CD4-positive, alpha-beta T cell treated with Interleukin-6 at 100 ng/mL for 8 hours (primary cell): ENCODE measurements at places on chromosomes 6 and 20.

GRCh38 chr20:56715309-56715708 is 86.2 kb downstream of the TFAP2C start:
- no peak for DNase-seq

DNA sequence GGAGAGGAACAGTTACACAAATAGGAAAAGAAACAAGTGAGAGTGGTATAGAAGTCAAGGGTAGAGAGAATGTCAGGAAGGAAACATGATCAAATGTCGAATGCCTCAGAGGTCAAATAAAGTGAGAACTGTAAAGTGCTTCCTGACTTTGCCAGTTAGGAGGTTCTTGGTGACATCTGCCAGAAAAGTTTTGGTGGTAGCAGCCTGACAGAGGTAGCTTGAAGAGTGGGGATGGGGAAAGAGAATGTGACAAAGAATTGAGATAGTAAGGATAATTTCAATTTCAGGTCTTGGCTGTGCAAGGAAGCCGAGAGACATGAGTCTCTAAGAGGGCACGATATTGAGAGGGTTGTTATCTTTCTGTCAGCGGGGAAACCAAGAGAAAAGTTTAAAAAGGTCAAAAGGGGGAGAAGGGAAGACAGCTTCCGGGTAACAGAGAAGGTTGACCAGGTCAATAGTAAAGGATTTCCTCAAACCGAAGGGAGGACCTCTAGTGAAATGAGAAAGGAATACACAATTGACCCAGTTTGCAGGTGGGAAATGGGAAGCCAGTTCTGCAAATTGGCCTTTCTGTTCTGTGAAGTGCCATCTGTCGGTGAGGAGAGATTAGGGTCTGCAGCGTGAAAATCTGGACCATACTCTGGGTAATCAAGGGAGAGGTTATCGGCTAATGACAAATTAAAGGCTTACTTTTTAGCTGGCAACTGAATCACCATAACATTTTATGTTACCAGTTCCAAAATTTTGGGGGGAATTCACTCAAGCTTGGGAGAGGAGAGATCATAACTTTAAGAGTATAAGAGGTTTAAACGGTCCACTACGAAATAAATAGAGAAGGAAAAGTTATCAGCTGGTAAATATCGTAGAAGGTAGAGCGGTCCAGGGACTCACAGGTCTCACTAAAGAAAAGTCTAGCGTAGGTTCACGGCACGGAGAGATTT is 973 bp upstream of the BRD2 start:
- DNase-seq = peak; percentile 38

DNA sequence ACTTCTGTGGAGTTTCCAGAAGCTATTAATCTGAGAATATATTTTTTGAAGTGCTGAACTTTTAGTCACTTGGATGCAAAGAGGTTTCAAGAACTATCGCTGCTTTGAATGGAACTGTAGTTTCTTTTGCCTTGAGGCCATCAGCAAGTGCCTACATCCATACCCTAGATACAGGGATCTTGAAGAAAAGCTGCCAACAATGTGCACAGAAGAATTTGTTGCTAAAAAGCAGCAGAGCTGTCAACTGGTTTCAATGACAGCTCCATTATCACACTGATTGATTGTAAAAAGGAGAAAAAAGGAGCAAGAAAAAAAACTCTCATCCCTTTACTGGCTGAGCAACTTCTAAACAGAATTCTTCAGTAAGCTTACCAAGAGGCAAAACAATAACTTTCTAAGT is 251.0 kb upstream of the NRSN1 start:
- DNase-seq = no peak

DNA sequence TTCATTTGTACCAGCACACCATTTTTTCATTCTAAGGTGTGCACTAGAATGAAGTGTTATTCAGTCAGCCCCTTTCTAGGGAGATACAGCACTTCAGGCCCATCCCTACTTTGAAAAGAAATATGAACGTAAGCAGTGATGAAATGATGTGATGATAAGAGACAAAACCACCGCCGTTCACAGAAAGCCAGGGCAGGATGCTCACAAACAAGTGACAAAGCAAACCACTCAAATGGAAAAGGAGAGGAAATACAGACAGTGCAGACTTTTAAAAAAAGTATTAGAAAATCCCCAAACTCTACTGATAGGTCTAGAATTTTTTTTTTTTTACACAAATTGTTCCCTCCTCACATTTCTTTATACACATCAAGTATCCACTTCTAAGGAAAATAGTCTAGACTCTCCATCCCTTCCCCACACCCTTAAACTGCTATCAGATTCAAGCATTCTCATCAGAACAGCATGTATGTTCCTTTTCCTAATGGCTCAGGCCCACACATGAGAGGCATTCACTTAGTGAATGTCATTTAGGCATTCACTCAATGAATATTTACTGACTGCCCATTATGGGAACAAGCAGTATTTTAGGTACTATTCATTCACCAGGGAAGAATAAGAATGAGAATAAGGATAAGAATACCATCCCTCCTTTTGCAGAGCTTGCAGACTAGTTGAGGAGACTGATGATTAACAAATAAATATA is 243.5 kb downstream of the GMPR start:
- DNase-seq = peak; percentile 67

DNA sequence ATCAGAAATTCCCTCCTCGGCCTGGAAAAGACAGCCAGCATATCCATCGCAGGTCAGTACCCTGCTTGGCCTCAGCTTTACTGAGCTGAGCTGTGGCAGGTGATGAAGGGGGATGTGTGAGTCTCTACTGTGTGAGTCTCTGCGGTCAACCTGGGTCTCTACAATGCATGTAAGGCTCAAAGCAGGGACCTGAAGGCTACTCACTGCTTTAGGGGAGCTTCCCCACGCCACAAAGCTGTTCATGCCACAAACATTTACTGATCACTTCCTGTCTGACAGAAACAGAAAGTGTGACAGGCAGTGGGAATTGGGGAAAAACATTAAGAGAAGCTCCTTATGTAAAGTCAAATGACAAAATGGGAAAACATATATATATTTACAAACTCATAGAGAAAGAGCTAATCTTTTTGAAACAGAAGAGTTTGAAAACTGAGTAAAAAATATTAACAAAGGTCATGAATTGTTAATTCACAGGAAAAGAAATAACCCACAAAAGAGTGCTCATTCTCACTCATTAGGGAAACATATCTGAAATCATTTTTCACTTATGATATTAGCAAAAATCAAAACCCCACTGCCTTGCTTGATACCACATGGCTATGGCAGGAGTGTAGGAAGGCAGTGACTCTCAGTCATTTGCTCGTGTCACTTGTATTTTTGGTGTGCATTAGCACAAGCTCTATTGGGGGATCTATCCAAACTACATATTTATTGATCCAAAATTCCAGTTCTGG is 5.8 kb downstream of the BTN3A3 start:
- peak; percentile 29 for DNase-seq

GRCh38 chr6:112305795-112306564 is 41.1 kb upstream of the RFPL4B start:
- DNase-seq = no peak

GRCh38 chr6:9335431-9335830 is 900.1 kb upstream of the SLC35B3 start:
- no peak for DNase-seq

DNA sequence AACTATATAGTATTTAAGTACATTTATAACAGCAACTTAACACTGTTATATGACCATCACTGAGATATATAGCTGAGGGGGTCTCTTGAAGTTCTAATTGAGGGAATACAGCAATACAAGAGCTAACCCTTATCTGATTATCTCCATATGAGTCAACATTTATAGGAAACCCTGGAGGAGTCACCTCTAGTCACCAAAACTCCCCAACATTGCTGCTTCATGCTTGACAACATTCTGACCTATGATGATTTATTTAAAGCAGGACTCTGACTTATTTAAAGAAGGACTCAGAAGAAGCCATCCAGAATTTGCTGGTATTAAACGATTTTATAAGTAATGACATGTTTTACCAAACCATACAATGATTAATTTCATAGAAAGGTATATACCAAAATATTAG is 182.6 kb upstream of the NOX3 start:
- DNase-seq = no peak

GRCh38 chr20:23287354-23288190 is 63.0 kb upstream of the NXT1 start:
- DNase-seq = no peak

DNA sequence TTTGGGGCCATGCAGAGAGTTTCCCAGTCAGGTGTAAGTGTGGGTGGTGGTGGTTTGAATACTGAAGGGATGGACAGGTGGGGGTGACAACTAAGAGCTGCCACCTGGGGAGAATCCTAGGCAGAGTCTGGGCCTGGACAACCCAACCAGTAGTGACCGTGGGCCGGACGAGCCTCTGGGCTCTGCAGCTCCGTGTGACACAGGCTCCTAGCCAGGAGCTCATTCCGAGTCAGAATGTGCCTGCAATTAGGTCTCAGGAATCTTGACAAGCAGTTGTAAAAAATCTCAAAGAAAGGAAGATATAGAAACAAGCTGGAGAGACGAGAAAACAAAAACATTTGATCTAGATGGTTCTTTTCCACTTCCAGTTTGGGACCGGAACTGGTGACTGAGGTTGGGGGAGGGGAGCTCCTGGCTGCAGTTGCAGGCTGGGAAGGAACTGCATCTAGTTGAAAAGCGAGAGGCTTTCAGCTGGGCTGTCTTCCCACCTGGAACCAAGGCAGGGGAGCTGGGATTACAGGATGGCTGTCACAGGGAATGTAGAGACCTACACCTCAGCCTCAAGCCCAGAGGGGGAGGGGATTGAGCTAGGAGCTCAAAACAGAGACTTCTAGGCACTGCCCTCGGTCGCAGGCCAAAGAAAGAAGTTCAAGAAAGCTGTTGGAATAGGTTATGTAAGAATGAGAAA is 156.9 kb downstream of the PAX1 start:
- DNase-seq = no peak

- DNase-seq = no peak
These were observed 385.5 kb downstream of the HDGFL1 start for GRCh38 chr6:22954749-22955385.

- no peak for DNase-seq
These were observed 28.2 kb upstream of the TAB2 start for GRCh38 chr6:149289192-149289781.

DNA sequence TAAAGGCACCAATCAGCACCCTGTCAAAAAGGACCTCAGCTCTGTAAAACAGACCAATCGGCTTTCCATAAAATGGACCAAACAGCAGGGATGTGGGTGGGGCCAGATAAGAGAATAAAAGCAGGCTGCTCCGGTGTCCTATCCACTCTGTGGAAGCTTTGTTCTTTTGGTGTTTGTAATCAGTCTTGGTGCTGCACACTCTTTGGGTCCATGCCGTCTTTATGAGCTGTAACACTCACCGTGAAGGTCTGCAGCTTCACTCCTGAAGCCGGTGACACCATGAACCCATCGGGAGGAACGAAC is 7.3 kb upstream of the PXDC1 start:
- no peak for DNase-seq

GRCh38 chr6:45791211-45792168 is 224.2 kb downstream of the CLIC5 start:
- DNase-seq = no peak

DNA sequence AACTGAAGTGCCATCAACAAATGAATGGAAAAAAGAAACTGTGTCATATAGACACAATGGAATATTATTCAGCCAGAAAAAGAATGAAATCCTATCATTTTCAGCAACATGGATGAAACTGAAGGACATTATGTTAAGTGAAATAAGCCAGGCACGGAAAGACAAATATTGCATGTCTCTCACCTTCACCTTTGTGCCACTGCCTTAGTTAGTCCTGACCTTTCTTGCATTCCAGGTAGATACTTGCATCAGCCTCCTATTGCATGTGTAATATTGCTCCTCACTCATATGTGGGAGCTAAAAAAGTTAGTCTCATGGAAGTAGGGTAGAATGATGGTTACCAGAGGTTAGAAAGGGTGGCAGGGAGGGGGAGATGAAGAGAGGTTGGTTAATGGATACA is 14.9 kb downstream of the NOTCH4 start:
- DNase-seq = no peak

DNA sequence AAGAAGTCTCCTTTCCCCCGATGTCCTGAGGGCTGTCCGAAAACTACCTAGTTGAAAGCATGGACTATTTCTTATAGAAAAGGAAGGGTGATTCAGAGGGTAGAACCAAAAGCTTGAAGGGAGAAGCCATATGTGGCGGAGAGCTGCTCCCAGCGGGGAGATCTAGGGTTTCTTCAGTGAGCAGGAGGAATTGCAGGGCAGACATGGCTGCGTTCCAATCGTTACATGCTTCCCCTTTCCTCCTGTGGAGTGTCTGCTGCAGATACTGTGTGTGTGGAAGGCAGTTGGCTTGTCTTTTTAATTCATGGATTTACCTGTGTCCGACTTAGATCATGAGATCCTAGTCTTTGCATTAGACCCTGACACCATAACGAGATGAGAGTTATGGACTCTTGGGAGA is 799.5 kb downstream of the QKI start:
- DNase-seq = no peak

DNA sequence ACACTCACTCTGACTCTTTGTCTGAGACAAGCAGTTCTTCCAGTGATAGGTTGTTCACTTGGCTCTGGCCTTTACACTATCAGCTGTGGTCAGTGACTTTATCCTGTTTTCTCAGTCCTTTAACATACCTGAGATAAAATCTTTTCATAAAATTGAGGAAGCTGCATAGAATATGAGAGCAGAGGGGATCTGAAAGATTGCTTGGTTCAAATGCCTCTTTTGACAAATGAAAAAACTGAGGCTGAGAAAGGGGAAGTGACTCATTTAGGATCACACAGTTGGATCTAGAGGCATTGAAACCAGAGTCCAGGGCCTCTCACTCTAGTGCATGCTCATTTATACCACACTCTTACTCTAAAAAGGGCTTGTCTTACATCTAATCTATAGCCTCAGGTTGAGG is 277.0 kb upstream of the TBX18 start:
- no peak for DNase-seq

DNA sequence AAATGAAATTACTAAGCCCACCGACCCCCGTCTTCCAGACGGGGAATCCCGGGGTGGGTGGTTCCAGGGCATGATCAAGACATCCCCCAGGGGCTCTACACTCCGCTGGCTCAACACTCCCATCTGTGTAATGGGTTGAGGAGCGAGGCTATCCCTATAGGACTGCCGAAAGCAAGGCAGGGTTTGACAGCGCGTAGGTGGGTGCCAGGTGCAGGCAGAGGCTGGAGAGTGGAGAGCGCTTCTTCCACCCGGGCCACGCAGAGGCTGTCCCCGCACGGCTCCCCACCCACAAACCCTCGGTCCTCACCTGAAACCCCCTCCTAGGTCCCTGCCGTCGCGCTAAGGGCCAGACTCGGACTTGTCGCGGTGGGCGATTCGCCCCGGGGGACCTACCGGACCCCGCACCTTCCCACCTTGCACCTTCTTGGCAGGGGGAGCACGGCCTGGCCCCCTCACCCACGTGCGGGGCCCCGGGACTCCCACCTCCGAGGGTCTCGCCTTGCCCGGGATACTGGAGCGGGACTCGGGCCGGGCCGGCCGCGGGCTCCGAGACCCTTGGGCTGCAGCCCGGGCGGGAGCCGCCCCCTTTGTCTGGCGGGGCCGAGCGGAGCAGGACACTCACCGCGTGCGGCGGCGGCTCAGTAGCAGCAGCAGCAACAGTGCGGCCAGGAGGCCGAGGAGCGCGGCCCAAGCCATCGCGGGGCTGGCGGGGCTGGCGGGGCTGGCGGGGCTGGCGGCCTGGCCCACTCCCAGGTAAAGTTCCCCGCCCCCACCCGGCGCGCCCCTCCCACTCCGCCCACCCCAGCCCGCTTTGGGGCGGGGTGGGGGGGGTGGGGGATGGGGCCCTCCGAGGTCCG is at the start of gene PTGIS:
TSS of gene PTGIS (minus strand) at position 717 of the 857 bp plus-strand sequence. CDS start at position 696, 21 bp downstream.
- DNase-seq = no peak
